ENCODE measurements at places on chromosomes 4 and X.
A peak's percentile ranks its signal among the peaks of the same experiment; 100 is the strongest.

DNA sequence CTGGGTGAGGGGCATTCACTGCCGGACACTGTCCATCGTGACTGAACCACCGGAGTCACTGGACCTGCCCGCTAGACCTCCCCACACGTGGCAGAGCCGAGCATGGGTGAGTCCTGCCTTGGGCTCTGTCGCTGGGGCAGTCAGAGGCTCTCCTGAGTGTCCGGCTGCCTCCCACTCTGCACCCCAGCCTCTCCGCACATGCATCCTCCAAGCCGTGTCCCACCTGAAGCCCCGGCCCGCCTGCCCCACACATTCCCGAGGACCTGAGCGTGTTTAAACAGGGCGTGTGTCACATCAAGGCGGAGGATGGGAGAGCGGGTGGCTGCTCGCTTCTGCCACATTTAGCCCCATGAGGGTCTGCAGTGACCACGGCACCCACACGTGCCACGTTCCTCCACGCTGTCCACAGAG is 4.7 kb downstream of the CPLX1 start:
- no peak for DNase-seq

GRCh38 chr4:63296773-63297172 is 1112.5 kb downstream of the TECRL start:
- no peak for DNase-seq

DNA sequence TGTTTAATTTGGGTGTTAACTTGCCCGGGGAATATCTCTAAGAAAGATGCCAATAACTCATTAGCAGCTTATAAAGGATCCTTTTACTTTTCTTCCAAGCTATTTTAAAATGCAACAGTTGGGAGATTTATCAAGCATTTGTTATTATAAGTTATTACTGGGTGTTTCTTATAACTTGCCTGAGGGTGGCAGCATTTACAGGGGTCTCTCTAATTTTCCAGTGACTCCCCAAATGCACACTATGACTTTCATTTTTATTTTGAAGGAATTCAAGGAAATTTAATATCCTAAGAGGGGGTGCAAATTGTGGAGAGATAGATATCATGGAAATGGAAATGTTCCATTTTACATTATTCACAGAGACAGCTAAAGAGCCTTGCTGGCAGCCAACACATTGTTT is 138.0 kb downstream of the PDGFRA start:
- no peak for DNase-seq

GRCh38 chrX:10582215-10582733 is 38.1 kb downstream of the MID1 start:
- DNase-seq, result no peak

- no peak for DNase-seq
Measured at GRCh38 chrX:24668111-24668510, 21.0 kb upstream of the PCYT1B start.

GRCh38 chr4:84691170-84691691 is 108.3 kb downstream of the CDS1 start:
- no peak for DNase-seq

- DNase-seq, result peak; percentile 74
Measured at GRCh38 chrX:153609917-153610835, 11.2 kb upstream of the CCNQ start.

GRCh38 chr4:54384563-54384962 is 155.5 kb downstream of the PDGFRA start:
- no peak for DNase-seq

- DNase-seq, result no peak
Measured at GRCh38 chr4:4981827-4982226, 37.4 kb downstream of the CYTL1 start.

DNA sequence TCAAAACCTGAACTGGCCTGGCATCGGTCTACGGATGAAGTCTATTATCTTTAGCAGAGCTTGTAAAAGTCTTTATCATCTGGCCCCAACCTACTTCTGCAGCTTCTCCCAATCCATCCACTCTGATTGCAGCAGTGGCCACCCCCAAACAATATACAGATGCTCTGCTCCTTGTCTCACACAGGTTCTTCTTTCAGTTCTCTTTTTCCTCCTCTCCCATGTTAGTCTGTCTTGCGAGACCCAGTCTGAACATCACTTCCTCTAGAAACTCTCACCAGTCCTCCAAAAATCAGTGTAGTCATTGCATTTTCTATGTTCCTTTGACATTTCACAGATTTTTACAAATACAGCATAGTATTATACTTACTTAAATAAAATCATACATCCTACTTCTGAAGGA is 163.0 kb downstream of the FRMPD4 start:
- no peak for DNase-seq

- no peak for DNase-seq
Measured at GRCh38 chr4:155688860-155689259, 22.2 kb downstream of the GUCY1A1 start.

GRCh38 chr4:103204111-103204510 is 6.0 kb upstream of the CENPE start:
- no peak for DNase-seq

- no peak for DNase-seq
Measured at GRCh38 chrX:7283741-7284140, 135.8 kb upstream of the PUDP start.

DNA sequence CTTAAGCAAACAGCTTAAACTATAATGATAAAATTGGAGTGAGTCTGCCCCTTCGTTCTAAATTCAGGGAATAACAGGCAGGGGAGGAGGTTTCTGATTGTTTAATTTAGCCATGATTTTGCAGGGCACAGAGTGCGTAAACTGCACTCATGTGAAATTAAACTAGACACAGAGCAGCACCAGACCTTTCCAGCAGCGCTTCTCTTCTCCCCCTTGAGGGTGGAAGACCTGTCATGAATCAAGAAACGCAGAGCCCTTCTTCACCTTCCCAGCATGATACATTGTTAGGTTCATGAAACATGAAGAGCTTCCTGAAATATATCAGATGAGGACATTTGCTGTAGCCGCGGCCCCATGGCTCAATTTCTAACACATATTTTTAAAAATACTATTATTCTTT is 63.1 kb downstream of the FAM114A1 start:
- no peak for DNase-seq

GRCh38 chr4:123403080-123403604 is 6.5 kb downstream of the SPRY1 start:
- no peak for DNase-seq

GRCh38 chrX:47523297-47523696 is 37.7 kb upstream of the ARAF start:
- DNase-seq, result peak; percentile 75

- no peak for DNase-seq
Measured at GRCh38 chr4:107442538-107443111, 277.4 kb downstream of the PAPSS1 start.

GRCh38 chr4:34861666-34862065 is 1382.6 kb downstream of the ARAP2 start:
- DNase-seq, result no peak

DNA sequence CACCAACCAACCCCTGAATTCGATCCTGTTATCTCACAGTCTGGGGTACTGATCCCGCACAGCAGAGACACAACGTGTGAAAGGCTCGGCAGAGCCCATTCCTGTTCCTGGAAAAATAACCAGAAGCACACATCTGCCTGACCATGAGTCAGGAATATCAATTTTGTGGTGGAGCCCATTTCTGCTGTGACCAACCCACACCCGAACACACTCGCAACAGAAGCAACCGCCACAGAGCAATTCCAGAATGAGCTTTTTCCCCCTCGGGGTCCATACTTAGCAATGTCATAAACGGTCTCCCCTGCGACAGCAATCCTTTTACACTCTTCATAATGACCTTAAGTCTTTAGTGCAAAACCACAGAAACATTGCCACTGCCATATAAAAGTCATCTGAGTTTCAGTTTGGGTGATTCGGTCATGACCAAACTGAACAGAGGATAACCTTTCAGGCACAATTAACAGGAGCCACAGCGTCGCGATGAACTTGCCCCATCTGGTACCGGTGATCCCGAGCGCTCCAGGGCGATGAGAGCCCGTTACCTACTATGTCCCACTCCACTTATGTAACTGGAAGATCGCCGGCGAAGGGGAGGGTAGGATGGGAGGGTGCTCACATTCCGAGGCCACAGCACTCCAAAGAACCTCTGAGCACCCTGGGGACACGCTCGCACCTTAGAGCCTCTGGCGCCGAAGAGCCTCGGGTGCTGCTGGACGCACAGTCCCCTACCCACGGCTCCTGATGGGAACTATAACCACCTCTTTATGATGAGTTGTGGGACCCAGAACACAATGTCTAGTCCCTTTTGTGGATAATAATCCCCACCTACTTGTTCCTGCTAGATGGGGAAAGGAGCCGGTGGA is 1.1 kb downstream of the MECP2 start:
- no peak for DNase-seq

DNA sequence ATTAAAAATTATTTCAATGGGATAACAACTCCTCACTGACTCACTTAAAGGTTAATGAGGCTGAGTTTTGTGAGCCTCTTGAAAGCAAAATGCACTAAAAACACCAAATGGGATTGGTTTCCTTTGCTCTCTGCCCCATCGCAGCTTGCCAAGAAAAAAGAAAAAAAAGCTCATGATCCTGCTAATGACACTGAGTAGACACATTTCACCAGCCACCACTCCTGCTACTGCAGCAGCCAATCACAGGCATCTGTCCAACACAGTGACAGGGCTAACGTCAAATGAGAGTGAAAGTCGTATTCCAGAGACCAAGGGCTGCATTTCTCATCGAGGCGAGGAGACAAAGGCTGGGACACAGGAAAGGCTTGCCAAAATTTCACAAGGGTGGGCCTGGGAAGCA is 5.2 kb downstream of the APBB2 start:
- no peak for DNase-seq

- no peak for DNase-seq
Measured at GRCh38 chrX:40108162-40108958, 10.6 kb upstream of the BCOR start.

- no peak for DNase-seq
Measured at GRCh38 chrX:31516527-31516926, 444.7 kb upstream of the FTHL17 start.

- no peak for DNase-seq
Measured at GRCh38 chr4:157282019-157282418, 61.5 kb downstream of the GRIA2 start.

- no peak for DNase-seq
Measured at GRCh38 chrX:133085785-133086184, 11.1 kb downstream of the USP26 start.

DNA sequence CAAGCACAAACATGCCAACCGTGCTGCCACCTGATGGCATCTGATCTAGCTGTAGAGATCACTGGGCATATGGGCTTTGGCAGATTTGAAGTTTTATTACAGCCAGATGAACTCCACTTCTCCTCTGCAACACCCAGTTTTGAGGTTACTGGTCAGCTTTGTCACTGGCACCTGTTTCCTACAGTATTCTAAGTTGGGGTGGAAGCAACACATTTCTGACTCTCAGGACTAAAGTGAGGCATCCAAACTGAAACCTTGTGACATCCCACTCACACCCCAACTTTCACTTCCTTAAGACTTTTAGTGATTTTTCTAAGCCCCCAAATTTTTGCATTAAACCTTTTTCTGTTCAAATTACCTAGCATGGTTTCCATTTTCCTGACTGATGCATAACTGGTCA is 115.1 kb upstream of the PCDH18 start:
- DNase-seq, result no peak

- DNase-seq, result no peak
Measured at GRCh38 chrX:123217728-123218127, 33.6 kb downstream of the GRIA3 start.

DNA sequence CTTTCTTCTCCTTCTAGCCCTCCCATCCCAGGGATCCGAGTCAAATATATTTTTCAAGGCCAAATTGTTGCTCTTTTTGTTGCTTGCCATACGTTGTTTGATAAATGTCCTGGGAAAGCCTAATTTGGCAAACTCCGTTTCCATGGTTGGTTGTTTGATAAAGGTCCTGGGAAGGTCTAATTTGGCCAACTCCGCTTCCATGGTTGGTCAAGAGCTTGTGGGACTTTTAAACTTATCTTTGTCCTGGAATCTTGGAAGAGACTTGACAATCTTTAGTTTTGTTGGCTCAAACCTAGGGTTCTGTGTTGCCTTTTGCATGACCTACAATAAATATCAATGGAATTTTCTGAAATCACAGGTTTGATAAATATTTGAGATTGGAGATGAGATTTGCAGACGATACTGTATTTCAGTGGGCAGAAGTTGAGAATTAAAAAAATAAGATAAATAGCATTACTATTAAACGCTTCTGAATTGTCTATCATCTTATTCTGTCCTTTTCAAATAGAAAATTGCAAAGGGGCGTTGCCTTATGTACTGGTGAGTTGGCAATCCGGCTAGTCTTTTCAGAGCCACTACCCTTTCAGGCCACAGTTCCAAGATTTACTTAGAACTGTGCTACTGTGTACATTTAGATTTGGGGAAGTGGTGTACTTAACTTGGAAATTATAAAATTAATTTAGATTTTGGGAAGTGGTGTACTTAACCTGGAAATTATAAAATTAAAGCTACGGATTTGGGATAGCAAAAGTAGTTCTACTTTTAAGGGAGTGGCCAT is 804 bp downstream of the OSTC start:
- DNase-seq, result no peak

DNA sequence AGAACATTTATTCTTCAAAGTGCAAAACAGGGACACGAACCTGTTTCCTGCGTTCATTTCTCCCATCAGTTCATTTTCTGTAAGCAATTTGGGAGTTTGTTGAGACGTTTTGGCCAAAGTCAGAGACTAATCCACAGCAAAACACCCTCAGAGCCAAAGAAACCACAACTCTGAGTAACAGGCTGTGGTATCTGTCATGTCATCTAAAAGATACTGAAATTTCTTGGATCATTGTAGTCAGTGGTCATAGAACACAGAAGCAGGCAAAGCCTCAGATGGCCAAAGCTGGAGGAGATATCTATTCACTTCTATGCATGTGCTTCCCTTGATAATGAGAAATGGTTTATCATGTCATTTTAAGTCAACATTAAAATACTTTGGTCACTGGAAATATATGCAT is 485.6 kb upstream of the GALNT7 start:
- DNase-seq, result no peak

DNA sequence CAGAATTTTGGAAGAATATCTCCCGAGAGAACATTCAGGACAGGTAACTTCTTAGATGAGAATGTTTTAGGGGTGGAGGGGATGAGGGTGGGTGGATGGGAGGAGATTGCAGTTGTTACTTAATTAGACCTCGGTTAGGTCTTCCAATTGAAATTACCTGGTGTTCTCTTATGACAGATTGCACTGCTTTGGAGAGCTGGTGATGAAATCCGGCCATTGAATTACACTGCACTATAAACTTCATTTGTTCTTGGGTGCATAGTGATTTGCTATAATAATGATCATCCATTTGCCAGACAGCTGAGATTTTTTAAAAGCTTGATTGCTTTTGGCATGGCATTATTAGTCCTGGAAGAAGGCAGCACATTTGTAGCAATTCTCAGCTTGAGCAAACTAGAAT is 427.6 kb downstream of the GBA3 start:
- DNase-seq, result no peak

DNA sequence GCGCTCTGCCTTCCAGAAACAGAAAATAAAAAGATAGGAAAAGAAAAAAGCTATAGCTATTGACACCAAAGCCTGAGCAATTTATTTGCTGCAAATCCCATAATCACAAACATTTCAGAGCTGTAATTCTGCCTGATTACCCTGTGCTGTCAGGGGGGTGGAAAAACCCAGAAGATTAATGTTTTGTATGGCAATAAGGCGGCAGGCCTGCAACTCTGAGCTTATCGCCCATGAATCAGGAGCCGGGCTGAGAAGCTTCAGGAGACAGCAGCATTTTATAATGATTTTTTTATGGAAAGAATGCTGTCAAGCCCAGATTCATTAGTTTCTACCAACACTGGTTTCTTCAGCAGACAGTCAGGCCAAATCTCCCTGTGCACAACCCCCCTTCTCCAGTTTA is 82.6 kb upstream of the TMEM164 start:
- DNase-seq, result no peak
